ENCODE measurements at places on chromosomes 2 and 18.

DNA sequence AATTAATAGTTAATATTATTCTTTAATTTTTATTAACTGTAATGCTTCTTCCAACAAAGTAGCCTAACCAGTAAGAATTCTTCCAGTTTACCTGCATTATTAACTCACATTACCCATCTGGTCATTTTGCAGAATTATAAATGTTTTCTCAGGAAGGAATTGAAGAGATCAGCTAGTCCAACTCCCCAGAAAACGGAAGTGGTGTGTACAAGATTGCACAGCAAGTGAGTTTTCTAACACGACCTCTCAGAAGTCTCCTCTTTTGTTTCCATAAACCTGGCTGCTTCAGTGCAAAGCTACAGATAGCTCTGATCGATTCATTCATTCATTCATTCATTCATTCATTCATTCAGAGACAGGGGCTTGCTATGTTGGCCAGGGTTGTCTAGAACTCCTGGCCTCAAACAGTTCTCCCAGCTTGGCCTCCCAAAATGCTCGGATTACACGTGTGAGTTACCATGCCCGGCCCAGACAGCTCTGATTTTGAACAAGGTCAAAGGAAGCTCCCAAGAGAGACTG, 128.8 kb upstream of the REV1 start:
- DNase-seq: no peak

- DNase-seq: no peak
Measured at GRCh38 chr2:61011678-61012077, 5.8 kb upstream of the PEX13 start.

DNA sequence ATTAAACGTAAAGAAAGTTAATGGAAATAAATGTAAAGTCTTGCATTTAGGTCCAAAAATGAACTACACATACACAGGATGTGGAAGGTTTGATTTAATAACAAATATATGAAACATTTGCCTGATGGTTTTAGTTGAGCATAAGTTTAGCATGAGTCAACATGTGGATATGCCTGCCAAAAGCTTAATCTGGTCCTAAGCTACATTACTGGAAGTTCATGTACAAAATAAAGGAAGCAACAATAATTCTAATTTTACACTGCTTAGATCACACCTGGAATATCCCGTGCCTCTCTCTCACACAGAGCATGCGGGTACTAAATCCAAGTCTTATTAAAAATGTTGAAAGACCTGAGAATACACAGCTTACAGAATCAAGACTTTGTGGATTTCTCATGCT, 276.5 kb upstream of the NRP2 start:
- no peak for DNase-seq

GRCh38 chr2:73823916-73824523, 4.7 kb upstream of the STAMBP start:
- peak; percentile 10 for DNase-seq

DNA sequence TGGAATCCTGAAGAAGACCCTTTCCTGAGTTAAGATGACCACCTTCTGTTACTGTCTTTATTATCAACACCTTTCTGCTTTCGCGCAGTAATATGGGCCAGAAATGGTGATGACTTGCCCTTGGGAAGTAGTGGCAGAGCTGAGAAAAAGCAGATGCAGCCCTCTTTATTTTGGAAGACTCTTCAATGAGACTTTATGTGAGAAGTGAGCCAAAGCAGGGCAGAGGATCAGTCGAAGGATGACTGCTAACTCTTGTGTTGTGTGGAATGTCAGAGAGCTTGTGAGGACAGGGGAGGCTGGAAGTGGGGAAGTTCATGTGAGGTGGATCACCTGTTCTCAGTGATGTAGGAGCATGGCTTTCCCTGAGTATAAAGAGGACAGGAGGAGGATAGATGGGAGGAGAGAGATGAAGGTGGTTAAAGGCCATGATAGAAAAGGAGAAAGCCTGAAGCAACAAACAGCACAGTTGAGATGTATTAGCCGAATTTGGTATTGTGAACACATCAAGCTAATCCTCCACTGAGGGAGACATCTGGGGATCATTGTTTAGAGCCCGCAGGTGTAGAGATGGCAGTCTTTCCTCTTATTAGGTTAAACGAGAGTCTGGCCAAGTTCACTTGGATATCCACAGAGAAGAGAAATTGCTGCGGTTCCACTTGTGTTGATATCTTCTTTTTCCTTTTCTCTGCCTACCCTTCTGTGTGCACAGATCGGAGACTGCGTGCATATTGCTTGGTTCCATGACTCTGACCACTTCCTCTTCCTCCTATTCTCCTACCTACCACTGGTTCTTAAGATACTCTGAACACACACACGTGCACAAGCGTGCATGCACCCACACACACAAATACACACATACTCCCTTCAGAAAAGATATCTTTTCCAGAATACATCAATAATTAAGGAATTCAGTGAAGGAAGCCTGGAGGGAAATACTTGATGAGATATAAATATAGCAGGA, 67.4 kb downstream of the SLC9A2 start:
- no peak for DNase-seq

Measured in GM19239 (cell line).